ENCODE measurements at places on chromosomes 6 and 20.

- DNase-seq, result peak; percentile 78
These were observed 18.0 kb downstream of the ATP9A start for GRCh38 chr20:51750037-51750769.

- DNase-seq, result no peak
These were observed 288.2 kb downstream of the QKI start for GRCh38 chr6:163702736-163703135.

DNA sequence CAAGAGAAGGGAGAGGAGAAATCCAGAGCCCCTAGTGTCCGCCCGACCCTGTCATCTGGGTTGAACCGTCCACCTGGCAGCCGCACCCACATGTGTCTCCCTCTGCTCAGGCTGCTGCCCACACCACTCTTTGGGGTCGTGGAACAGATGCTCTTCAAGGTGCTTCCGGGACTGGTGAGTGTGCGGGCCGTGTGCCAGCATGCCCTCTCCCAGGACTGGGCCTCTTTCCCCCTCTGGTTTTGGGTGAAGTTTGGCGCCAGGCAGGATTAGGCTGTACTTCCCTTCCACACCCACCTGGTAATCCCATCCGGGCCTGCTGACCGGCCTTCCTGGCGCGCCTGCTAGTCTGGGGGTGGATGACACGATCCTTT lies 7.9 kb downstream of the BPIFB3 start:
- DNase-seq, result no peak

- no peak for DNase-seq
These were observed 7.4 kb downstream of the OSER1 start for GRCh38 chr20:44203161-44203560.

- no peak for DNase-seq
These were observed 203.0 kb downstream of the KCNQ5 start for GRCh38 chr6:72824833-72825232.

DNA sequence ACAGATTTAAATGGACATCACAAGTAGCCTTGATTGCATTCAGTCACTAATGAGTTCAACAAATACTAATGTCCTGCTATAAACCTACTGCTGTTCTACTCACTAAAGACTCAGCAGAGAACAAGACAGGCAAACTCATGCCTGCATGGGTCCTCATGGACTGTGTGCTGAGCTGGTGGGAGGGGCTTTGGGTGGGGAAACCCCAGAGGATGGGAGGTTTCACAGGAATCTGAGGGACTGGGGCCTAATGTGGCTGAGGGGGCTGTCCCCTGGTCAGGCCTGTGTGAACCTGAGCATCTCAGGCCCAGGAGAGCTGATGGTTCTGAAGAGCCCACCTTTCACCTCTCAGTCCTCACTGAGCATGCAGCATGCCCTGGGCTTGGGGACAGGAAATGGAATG lies 1.4 kb downstream of the CST8 start:
- no peak for DNase-seq

- DNase-seq, result no peak
These were observed 8.3 kb downstream of the TNFRSF21 start for GRCh38 chr6:47301441-47301840.

DNA sequence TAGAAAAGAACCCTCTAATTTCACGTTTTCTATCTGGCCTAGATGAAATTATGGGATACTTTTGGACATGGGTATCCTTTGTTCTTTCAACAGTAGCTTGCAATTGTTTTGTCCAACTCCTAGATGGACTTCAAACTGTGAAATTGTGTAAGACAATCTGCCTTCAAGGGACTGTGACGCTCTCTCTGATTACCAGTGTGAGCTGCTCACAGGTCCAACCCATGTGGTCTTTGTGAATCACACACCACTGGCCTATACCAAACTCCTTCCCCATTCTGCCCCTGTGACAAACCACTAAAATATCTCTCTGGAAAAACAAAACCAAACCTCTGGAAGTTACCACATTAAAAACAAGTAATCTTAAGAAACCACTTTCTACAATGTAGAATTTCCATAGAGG lies 59.5 kb downstream of the NINL start:
- DNase-seq, result no peak

GRCh38 chr20:5825130-5825719 lies 75.0 kb downstream of the SHLD1 start:
- no peak for DNase-seq

DNA sequence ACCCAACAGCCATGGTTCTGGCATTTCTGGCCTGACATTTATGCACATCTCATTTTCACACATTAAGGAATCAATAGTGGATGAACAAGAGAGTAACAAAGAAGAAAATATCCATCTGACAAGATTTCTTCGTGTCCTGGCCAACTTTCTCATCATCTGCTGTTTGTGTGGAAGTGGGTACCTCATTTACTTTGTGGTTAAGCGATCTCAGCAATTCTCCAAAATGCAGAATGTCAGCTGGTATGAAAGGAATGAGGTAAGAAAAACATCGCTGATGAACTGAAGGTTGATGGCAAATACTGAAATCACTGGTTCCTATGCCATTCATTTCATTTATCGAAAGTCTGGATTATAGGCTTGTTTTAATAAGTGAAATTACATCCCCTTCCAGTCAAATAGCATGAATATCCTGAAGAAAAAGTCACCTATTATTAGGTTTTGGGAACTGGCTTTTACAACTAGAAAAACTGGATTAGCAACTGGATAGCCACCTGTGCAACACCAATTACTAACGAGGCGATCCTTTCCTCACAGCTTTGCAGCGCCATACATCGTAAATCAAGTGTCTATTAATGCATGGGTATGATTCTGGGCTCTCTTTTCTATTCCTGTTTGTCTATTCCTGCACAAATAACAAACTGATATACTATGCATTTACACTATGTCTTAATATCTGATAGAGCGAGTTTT lies 50.2 kb upstream of the NOP56 start:
- DNase-seq, result no peak

DNA sequence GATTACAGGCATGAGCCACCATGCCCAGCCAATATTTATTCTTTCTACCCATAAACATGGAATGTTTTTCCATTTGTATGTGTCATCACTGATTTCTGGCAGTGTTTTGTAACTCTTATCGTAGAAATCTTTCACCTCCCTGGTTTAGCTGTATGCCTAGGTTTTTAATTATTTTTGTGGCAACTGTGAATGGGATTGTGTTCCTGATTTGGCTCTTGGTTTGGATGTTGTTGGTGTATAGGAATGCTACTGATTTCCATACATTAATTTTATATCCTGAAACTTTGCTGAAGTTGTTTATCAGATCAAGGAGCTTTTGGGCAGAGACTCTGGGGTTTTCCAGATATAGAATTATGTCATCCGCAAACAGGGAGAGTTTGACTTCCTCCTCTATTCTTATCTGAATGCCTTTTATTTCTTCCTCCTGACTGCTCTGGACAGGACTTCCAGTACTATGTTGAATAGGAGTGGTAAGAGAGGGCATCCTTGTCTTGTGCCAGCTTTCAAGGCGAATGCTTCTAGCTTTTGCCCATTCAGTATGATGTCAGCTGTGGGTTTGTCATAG lies 198.6 kb downstream of the ZDHHC14 start:
- DNase-seq, result peak; percentile 77

- no peak for DNase-seq
These were observed 378.7 kb upstream of the ADGRB3 start for GRCh38 chr6:68256391-68256790.

GRCh38 chr6:16711546-16712254 lies 49.6 kb downstream of the ATXN1 start:
- no peak for DNase-seq

GRCh38 chr6:127606131-127606562 lies 29.2 kb downstream of the C6orf58 start:
- peak; percentile 12 for DNase-seq

DNA sequence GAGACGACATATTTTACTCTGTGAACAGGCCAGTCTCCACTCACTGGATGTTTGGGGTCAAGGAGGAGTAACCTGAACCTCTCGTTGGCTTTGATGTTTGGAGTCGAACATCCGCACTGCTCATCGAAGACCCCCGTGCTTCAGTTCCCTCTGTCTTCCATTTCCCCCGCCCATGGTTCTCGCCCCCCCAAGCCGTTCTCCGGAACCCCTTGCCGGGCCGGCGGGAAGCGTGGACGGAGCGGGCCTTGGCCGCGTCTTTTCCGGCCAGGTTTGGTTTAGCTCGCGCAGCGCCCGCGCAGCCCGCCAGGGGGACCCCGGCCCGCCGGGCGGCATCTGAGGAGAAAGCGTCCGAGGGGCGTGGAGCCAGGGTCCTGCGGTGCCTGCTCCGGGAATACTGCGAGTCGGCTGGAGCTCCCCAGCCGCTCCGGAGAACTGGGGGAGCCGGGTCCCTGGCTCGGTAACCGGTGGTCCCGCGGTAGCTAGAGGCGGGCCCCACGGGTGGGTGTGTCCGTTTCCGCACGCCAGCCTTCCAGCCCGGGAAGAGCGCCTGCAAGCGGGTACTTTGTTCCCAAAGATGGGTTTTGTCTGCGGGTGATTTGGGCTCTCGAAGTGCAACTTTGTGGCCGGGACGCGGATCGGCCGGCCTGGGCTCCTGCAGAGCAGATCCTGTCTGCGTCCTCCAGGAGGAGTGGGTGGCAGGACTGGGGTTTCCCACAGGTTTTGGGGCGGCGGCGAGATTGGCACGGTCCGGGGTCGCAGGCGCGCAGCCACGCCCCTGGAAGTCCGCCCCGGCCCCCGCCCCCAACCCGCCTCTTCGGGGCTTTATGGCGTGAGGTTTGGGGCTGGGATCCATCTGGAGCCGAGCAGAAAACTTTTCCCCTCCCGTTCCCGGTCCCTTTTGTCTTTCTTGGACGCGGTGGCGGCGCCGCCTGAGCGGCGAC lies at the start of gene TMEM200A:
Gene TMEM200A, plus strand, starts transcription at position 852 of the 941 bp plus-strand sequence. CDS start 74,406 bp downstream, outside the sequence.
- DNase-seq, result no peak

- no peak for DNase-seq
These were observed 12.0 kb downstream of the MDN1 start for GRCh38 chr6:89807581-89807980.

- DNase-seq, result peak; percentile 70
These were observed 4.5 kb upstream of the VSTM2L start for GRCh38 chr20:37898233-37899104.

DNA sequence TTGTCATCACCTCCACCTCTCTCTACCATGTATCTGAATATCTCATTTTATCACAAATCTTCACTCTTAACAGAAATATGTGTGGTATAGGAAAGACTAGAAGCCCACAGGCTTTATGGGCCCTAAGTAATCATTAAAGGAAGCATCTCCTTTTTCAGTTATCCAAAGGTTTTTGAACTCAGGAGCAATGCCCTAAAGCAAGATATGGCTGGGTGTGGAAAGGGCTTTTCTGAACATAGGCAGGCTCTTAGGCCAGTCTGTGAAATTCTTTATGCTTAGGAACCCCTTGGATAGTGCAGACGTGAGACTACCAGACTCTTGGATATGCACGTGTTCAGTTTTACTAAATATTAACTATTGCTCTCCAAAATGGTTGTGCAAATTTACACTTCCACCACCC lies 99.5 kb downstream of the ADTRP start:
- DNase-seq, result no peak

DNA sequence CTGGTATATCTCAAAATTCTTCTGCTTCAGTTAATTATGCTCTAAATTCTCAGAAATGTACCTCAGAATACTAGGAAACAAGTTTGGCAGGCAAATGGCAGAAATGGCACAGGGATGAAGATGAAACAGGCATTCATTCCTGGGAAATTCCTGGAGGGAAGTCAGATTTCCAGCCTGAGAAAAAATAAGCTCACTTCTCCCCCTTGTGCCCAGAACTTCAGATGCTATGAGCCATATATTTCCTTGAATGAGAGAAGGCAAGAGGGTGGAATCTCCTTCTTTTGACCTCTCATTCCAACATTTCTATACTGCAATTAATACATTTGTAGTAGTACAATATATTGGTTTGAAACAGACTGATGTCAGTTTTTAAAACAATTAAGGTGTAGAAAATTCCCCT lies 22.8 kb downstream of the RGS17 start:
- DNase-seq, result no peak

DNA sequence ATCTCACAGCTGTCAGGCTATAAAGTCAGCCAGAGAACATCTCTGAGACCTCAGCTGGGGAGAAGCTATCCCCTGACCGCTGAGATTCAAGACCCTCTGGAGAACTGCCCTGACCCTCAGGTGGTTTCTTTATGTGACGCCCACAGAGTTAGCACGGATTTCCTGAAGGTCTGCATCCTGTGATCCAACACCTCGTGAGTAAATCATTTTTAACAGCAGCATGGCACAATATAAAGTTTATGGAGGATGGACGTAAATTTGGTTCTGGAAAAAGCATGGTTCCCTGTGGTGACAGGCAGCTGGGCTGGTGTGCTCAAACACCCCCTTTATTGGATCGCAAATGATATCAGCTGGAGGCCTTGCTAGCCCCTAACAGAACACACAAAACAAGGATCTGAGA lies 25.3 kb upstream of the TRAF3IP2 start:
- DNase-seq, result no peak

Data from pons (tissue), 1 donor.